ENCODE measurements at places on chromosomes 6 and 20.

DNA sequence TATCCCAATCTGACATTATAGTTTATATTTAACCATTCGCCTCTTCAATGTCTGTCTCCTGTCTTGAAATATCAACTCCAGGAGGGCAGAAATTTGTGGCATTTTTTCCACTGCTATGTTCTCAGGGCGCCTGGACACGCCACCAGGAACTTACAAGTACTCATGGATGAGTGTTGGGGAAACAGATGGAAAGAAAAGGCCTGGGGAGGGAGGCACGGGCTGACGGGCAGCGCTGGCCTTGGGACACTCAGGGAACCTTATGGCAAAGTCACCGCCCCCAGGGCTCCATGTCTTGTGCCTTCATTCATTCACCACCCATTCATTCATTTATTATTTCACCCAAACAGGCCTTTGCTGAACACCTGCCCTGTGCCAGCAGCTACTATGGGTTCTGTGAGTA is 222.9 kb downstream of the PREX1 start:
- DNase-seq: no peak

- no peak for DNase-seq
Measured at GRCh38 chr6:50390416-50390815, 322.9 kb upstream of the TFAP2D start.

DNA sequence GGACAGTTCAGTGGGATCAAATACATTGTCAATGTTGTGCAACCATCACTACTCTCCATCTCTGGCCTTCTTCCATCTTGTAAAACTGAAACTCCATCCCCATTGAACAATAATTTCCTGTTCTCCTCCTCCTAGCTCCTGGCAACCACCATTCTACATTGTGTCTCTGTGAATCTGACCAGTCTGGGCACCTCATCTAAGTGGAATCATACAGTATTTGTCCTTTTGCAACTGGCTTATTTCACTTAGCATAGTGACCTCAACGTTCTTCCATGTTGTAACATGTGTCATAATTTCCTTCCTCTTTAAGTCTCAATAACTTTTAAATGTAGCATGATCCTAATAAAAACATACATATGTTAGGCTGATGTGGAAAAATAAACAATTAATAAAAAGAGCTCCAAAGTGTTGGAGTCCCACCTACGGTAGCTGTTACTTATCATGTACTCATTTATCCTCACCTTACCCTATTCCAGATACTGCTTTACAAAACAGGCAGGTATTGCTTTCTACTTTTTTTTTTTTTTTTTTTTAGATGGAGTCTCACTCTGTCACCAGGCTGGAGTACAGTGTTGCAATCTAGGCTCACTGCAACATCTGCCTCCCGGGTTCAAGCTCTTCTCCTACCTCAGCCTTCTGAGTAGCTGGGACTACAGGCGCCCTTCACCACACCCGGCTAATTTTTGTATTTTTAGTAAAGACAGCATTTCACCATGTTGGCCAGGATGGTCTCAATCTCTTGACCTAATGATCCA is 91.9 kb downstream of the TNFAIP3 start:
- DNase-seq: no peak

DNA sequence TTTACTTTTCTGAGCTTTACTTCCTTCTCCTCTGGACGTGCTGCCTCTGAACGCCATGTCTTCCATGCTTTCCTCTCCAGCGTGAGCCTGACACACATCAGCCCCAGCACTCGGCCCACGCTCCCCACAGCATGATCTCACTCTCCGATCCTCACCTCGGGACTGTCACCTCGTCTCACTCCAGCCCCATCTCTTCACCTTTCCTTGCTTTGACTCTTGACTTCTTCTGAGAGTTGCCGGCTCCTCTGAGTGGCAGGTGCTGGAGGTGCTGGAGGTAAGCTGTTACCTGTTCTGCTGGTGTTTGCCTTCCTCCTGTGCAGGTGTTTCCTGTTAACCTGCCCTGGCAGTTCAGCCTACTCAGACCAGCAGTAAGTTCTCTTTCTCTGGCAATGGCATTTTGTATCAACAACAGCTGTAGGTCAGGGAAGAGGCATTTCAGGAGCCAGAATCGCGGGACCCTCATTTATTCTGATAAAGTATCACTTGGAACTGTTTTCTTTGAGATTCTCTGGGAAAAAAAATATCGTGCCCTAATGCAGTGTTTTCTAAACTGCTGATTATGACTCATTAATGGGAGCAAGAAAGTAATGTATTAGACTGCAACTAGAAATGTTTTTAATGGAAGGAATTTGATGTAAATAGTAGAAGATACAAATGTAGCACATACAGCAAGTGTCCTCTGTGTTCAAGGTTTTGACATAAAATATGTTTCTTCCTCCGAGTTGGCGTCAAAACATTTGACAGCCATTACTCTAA is 106.5 kb downstream of the ARID1B start:
- DNase-seq: no peak

DNA sequence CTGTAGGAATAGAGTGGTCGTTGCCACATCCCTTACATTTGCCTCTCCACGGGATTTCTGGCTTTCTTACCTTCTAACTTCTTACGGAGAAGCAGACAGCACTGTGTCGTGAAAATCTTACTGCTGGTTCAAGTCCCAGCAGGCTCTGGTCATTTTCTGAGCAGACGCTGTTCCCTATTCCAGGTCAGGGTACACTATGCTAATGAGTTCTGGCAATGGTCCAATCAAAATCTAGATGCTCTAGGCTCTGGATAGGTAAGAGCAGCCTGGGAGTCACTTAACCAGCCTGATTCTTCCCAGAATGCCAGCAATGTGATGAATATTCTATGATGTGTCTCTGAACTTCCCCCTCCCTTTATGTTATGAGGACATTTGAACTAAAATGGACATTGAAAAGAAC is at the start of gene GCM1:
TSS of gene GCM1 (minus strand) at position 158 of the 400 bp plus-strand sequence. CDS start 3,209 bp downstream, outside the sequence.
- DNase-seq: no peak

- no peak for DNase-seq
Measured at GRCh38 chr6:93859971-93860370, 440.6 kb upstream of the EPHA7 start.

- DNase-seq: no peak
Measured at GRCh38 chr6:161338015-161338414, 64.2 kb upstream of the AGPAT4 start.

GRCh38 chr6:15621203-15622044 is 41.4 kb downstream of the DTNBP1 start:
- no peak for DNase-seq

GRCh38 chr6:16582446-16583143 is 178.7 kb downstream of the ATXN1 start:
- DNase-seq: no peak

GRCh38 chr6:42987533-42988451 is 3.4 kb downstream of the PPP2R5D start:
- DNase-seq: no peak

GRCh38 chr6:93968126-93968525 is 548.8 kb upstream of the EPHA7 start:
- DNase-seq: no peak

DNA sequence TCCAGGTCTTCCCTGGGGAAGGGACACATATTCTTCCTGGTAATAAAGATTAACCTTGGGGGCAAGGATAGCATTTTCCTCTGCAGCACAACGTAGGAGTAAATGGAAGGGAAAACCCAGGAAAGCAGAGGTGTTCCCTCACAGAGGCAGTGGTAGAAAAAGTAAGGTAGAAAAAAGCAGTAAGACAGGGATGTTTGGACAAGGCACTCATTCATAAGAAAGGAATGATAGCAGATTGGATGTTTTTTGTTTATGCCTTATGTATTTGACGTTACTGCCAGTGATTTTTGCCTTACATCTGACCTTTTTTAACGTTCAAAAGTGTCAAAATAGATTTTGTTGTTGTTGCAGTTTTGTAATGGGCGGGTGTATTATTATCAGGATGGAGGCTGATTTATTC is 395.0 kb downstream of the CDKAL1 start:
- DNase-seq: no peak

DNA sequence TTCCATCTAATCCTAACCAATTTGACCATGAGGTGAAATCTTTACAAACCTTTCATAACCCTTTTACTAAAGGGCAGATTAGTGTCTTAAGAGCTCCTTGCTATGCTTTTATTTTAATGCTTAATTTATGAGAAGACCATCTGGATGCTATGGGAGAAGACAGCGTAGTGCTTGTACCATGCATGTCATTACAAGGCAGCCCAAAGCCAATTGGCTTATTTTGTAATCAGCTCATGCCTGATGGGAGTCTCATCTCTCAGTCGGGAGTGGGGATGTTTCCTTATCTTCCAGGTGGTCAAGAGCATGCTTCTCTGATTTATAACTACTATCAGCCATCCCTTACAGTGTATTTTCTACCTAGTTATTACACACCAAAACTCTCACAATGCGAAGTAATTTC is 304.7 kb downstream of the FARS2 start:
- DNase-seq: no peak

DNA sequence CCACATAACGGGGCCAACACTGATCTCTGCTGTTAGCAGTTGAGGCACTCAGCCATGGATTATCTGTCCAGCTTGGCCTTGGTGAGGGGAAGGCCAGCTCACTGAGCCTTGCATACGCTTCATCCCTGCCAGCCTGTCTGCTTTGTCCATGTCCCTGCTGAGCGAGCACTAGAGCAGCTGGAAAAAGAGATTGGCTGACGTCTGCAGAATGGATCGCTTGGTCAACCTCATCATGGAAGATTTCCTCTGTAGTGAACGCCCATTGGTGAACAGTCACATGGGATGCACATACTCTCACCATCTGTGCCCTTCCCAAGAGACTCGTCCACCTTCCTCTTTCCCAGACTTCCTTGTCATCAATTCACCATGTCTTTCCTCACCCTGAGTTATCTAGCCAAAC is 26.9 kb downstream of the MUC22 start:
- no peak for DNase-seq

GRCh38 chr6:28295326-28295725 is 14.0 kb downstream of the PGBD1 start:
- DNase-seq: no peak

DNA sequence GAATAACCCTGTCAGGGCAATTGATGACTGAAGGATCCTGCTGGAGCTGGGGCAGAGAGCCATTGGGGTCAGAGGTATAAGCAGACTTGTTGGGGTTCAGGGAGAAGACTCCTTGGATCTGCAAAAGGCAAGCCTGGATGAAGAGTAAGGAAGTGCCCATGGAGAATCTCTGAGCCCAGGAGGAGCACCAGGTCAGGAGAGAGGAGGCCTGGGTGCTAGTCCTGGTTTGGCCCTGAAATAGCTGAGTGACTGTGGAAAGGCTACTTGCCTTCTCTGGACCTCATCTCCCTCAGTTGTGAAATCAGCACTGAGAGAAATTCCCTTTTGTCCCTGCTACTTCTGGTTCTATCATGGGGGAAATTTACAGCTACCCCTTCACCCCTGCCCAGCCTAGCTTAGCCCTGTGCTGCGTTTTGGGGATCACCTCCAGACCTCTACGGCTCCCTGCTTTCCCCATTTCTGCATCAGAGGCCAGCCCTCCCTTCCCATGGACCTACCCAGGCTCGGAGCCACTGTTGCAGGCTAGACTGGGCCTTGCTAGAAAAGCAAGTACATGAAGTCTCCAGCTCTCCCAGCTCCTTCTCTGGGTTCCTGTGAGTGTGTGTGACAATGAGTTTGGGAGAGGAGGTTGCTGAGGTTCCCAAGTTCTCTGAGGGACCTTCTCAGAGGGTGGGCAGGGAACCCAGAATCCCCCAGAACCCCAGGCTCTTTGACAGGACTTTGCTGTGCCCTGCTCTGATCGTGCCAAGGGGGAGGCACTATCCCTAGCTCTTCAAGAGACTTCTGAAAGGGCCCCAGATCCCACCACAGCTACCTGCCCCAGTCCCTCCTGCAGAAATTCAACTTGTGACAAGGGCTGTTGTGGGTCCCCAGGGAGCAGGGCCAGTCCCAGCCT is 2.3 kb upstream of the NCR2 start:
- DNase-seq: no peak

DNA sequence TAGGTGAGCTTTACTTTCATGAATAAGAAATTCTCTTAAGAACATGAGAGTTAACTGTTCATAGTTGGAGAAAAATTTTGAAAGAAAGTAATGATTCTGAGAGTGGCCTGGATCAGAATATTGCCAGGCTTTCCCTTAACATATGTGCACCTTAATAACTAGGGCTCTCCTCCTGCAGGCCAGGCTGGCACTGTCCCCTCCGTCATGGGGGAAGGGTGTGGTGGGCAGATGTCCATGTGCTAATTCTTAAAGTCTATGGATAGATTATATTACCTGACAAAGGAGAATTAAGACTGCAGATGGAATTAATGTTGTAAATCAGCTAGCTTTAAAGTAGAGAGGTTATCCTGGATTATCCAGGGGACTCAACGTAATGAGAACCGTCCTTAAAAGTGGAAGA is 10.9 kb upstream of the KLHL32 start:
- no peak for DNase-seq

DNA sequence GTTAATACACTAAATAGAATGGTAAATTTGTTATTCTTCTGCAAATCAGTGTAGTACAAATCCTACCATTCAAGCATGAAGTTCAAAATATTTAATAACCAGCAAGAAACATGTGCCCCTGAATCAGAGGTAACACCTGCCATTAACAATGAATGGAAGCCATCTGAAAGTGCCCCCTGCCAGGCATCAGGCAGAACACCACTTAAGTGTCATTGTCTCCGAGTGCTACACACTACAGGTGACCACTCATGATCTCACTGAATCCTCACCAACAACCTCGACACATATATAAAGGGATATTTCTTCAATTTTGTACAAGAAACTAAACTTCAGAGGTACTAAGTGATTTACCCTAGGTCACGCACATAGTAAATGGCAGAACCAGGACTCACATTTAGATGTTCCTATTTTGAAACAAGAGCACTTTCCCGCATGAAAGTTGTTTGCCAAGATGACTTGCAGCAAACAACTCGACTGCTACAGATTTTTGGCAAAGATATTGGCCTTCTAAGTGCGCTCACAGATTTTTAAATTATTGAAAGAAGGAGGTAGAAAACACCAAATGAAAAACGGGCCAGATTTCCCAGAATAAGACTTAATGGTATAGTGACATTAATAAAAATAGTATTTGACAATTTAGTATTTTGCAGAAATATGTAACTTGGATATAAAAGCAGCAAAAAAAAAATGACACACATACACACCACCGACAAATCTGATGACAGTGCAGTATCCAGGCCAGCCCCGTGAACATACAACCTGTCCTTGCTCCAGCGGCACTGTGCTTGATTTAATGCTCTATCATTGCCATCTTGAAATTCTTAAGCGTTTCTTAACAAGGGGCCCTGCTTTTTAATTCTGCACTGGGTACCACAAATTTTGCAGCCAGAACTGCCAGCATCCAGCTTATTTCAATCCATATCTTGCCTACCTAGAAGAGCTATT is 274.5 kb downstream of the ALDH8A1 start:
- DNase-seq: no peak

DNA sequence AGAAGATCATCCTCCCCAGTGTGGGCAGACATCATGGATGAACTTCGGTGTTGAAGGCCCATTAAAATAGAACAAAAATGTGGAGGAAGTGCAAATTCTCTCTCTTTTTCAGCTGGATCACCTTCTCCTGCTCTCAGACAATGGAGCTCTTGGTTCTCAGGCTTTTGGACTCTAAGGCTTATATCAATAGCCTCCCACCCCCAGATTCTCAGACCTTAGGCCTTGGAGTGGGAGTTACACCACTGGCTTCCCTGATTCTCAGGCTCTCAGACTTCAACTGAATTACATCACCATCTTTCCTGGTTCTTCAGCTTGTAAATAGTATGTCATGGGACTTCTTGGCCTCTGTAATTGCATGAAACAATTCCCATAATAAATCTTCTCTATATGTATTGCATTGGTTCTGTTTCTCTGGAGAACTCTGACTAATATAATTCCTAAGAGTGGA is 36.6 kb downstream of the NSFL1C start:
- no peak for DNase-seq

- DNase-seq: peak; percentile 89
Measured at GRCh38 chr6:148746363-148747144, at the start of gene UST. Gene UST (plus strand): TSS chr6:148747030. CDS start chr6:148747431, 401 bp downstream.

All from astrocyte (in vitro differentiated cells and primary cell).